ENCODE measurements at places on chromosomes 7 and 10.

- DNase-seq, result no peak
Measured at GRCh38 chr7:70947181-70947580, 184.8 kb upstream of the GALNT17 start.

DNA sequence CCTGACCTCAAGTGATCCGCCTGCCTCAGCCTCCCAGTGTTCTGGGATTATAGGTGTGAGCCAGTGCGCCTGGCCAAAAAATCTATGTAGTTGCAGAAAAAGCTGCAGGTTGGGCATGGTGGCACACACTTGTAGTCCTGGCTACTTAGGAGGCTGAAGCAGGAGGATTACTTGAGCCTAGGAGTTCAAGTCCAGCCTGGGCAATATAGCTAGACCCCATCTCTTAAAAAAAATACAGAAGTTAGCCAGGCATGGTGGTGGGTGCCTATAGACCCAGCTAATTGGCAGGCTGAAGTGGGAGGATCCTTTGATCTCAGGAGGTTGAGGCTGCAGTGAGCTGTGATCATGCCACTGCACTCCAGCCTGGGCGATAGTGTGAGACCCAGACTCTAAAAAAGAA, 24.8 kb upstream of the CAMK1D start:
- DNase-seq, result no peak

- DNase-seq, result no peak
Measured at GRCh38 chr10:104804880-104805279, 163.8 kb downstream of the SORCS3 start.

GRCh38 chr7:73706126-73707044, 13.1 kb downstream of the STX1A start:
- DNase-seq, result no peak

- no peak for DNase-seq
Measured at GRCh38 chr7:3107889-3108570, 64.4 kb upstream of the CARD11 start.

DNA sequence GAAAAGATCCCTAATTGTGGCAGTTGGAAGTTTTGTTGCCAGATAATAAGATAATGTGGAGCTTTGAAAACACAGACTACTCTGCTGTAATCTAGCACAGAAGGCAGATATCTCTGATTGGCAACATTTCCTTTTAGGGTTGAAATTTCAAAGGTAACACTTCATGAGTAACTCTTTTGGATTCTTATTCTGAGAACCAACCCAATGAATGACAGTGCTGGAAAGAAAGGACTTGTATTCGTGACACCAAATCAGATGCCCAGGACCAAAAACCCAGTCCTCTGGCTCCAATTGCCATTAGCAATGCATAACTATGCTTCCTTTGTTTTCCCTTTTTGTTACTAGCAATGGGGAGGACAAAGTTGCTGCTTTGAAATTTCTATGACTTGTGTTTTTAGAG, 41.0 kb upstream of the ELMO1 start:
- no peak for DNase-seq

- DNase-seq, result no peak
Measured at GRCh38 chr7:108584211-108584610, 14.5 kb downstream of the DNAJB9 start.

GRCh38 chr10:1560535-1561192, 176.7 kb downstream of the ADARB2 start:
- DNase-seq, result no peak

DNA sequence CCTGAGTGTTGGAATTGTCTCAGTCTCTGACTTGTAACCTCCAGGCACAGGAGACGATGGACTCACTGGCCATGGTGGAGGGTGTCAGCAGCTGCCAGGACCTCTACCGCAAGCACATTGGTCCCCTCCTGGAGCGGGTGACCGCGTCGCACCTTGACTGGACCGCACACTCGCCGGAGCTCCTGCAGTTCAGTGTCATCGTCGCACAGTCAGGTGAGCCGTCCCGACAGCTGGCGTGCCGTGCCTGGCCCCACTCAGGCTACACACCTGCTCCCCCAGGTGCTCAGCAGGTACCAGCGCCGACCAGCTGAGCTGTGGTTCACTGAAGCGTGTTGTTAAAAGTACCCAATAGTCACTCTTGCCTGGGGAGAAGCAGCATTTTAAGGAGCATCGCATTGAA, 36.7 kb upstream of the PRKAR1B start:
- no peak for DNase-seq

GRCh38 chr7:157320608-157320980, 16.2 kb upstream of the DNAJB6 start:
- DNase-seq, result no peak

DNA sequence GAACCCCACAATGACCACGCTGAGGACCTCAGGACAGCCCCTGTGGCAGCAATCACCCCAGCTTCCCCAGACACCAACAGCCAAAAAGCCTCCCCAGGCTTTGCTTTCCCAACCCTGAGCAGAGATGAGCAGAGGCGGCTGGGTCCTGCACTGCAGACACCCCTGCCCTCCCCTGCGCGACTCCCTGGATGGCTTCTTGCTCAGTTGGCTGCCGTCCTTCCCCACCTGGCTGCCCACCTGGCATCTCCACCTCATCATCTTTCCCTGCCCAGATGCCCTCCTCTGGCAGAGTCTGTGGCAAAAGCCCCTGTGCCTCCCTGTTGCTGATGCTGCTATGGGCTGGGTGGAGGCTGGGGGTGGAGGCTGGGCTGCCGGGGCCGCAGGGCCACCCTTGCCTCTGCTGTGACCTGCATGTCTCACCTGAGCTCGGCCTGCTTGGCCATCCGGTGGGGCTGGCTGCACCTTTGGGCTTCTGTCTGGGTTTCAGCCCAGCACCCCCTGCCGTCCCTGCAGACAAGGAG, 567.7 kb downstream of the TCERG1L start:
- DNase-seq, result no peak

DNA sequence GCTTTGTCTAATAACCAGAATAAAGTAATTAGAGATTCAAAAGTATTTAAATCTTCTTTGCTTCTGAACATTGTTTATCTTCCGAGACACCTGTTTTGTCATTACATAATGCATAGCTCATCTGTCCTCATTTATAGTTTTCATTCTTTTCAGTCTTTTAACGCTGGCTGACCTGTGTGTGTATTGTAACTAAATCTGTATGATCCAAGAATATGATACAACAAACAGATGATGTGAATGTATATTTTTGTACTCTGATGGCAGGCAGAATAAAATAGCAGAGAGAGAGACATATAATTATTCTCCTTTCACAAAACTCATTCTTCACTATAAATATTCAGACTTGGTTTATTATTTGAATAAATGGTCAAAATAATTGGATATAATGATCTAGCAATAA, 80.6 kb downstream of the ORC5 start:
- DNase-seq, result no peak

DNA sequence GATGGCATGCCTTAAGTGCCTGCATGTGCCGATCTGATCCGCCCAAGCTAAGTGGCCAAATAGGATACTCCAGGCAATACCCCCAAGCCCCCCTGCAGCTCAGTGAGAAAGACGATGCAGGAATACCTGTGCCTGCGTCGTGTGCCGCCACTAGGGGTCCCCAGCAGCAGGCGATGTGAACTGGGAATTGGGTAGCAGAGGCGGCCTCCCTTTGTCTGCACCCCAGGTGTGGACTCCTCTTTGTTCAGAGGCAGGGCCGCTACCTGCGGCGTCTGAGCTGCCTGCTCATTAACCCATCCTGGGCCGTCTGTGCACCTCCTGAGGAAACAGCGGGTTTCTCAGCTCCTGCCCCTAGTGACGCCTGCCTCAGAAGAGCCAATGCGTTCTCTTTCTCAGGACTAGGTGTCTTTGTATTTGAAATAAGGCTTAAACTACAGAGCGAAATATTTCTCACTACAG, 4.8 kb upstream of the CHN2 start:
- DNase-seq, result no peak

DNA sequence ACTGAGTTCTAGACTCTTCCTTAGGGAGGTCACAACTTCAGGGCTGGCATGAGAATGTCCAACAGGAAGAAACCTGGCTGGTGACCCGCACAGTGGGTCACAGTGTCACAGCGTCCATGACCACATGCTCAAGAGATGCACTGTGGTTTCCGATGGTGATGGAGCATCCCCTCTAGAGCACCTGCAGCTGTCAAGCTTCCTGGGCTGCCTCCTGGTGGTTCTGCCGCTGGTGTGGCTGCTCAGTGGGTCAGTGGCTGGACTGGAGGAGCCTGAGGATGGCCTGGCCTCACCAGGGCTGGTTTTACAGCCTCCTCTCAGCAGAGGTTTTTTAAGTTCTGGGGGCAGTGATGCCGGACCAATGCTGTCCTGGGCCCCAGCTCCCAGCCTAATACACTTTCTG, 149.3 kb downstream of the SH3PXD2A start:
- no peak for DNase-seq

Measured in cortex of kidney (tissue), 1 donor.